H4 (cell line): ENCODE measurements at places on chromosomes 16 and 17.

DNA sequence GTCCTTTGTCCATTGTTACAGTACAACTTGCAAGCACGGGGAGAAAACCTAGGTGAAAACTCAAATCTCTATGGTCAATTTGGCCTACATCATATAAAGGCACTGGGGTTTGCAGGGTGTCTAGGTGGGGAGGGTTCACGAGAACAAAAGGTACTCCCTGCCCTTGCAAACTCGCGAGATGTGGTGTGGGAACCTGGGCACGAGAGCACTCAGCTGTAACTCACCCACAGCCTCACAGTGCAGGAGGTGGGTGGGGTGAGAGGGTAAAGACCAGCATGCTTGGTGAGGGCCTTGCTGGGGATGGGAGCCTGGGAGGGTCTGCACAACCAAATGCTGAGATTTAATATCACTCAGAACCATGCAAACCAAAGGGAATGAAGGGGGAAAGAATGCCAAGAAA lies 18.4 kb upstream of the ZNF594 start:
- no peak for DNase-seq

DNA sequence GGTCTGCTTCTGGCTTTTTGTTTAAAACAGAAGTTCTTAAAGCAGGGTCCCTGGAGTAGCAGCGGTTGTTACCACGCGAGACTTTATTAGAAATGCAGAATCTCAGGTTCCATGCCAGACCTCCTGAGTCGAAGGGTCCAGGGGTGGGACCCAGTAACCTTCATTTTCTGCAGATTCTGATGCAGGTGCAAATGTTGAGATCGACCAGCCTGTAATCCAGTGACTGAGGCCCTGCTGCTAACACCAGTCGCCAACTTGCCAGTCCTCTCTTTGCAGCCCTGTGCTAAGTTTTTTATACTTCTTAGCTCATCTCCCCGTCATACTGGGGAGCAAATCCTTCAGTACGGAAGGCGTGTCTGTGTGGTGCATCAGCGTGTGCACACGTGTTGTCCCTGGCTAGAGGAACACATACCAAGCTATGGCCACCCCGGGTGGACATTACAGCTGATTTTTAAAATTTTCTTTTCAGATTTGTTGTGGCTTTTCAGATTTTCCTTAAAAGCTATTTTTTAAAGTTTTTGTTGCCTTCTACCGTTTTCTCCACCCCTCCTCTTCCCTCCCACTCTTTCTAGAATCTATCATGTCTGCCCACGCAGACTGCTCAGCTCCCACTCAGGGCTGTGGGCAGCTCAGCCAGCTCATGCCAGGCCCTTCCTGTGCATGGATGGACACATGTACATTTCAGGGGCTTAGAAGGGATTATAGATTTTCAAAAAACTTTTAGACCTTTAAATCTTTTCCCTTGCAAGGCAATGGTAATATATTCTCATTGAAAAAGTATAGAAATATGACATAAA lies 57.7 kb downstream of the MEAK7 start:
- DNase-seq = no peak

- no peak for DNase-seq
Measured at GRCh38 chr17:42018339-42018738, 1.1 kb upstream of the DNAJC7 start.

- no peak for DNase-seq
Measured at GRCh38 chr17:45430006-45430737, 2.5 kb downstream of the ARHGAP27 start.

GRCh38 chr16:81815429-81815766 lies 36.3 kb downstream of the PLCG2 start:
- no peak for DNase-seq

- DNase-seq = no peak
Measured at GRCh38 chr16:12995721-12996372, 94.4 kb downstream of the SHISA9 start.
